ENCODE measurements at places on chromosomes 1 and 21. TPM values are rescaled to one million over a fixed set of nuclear protein-coding genes. Genes with fewer than 3 reads are reported as not detected.

BRDT gene
- total RNA-seq: not detected

DNA sequence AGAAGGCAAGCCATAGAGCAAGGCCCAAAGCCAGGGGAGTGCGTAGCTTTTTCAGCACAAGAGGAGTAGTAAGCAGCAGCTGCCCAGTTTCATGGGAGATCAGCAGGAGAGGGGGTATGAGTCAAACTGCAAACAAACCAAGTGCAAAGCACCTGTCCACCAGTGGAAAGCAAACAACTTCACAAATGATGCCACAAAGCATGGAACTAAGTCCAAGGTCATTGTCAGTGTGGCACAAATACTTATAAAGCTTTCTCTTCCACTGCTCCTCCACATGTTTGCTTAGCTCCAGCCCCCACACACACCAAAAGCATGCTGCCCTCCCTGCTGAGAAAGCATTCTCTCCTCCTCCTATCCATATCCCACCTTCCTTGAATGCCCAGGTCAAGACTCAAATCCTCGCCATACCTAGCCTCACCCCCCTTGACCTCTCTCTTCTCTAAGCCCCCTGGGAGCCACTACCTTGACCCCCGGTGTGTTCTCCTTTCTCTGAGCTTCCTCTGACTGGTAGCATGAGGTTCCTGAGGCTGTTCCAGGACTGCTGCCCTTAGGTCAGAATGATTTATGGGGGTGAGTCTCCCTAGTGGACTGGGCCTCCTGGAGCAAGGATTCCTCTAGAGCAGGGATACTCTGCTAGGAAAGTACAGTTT is 70.4 kb downstream of the DMAP1 start:
- peak; percentile 69 for DNase-seq

- DNase-seq: no peak
Observed at GRCh38 chr1:193741228-193741627, 554.8 kb upstream of the B3GALT2 start.

DNA sequence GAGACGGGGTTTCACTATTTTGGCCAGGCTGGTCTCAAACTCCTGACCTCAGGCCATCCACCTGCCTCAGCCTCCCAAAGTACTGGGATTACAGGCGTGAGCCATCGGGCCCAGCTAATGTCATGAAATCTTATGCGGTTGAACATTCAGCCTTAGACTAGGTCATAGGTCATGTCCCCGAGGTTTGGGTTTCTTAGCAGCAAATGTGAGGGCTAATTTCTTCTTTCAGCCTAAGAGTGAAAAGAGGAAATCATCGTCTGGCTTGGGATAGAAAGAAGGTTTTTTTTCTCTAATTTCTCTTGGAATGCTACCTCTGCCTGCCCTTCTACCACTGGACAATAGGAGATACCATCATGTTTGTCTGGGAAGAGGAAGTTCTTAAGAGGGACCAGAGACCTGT is 18.0 kb upstream of the PIK3CD start:
- DNase-seq: no peak

DNA sequence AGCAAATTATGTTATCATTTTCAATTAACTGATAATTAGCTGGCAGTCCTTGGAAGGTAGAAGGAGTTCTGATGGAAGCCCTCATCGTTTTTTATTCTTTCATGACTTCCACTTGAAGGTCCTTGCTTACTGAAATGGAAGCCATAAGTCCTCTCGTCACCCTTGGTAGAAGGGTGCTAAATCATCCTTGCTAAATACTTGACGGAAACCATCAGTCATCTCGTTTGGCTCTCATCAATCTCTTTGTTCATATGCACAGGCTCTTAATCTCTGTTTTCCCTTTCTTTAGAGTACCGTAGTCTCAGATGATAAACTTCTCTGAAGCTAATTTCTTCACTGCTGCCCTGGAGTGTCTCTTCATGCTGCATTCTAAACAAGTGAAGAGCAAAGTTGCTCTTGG is 34.5 kb downstream of the UCK2 start:
- DNase-seq: no peak

- no peak for DNase-seq
Observed at GRCh38 chr1:174637487-174637886, 189.7 kb downstream of the GPR52 start.

DNA sequence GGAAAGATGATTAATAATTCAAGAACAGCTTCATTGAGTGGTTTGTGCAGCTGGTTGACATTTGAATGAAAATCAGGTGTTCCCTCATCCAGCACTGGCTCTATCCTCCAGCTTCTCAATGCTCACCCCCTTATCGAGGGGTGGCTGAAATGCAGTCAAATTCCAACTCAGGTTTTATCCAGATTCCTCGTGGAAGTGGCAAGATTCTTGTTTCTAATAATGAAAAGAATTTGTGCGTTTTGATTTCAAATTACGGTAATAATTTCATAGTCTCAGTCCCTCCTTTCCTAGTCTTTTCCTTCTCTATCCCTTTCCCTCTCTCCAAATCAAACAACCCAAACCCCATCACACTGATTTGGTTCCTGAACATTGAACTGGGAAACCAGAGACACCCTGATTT is 3.1 kb downstream of the CNIH3 start:
- DNase-seq: no peak

- peak; percentile 10 for DNase-seq
Observed at GRCh38 chr1:72623299-72623708, 341.0 kb upstream of the NEGR1 start.

GRCh38 chr1:200194477-200194876 is 167.0 kb downstream of the NR5A2 start:
- DNase-seq: no peak

All from pancreas (tissue), 10 donors.